Renal pelvis (tissue), 12 donors: ENCODE measurements at places on chromosomes 12 and 14. TPM values are rescaled to one million over a fixed set of nuclear protein-coding genes. Genes with fewer than 3 reads are reported as not detected.

FLRT2 gene
- polyA plus RNA-seq, result 245 TPM

SCN8A gene
- polyA plus RNA-seq, result 1.6 TPM

PTPN6 gene
- 25.1 TPM for polyA plus RNA-seq

RTL1 gene
- polyA plus RNA-seq, result not detected
